ENCODE measurements at places on chromosomes 7 and 10. TPM values are rescaled to one million over a fixed set of nuclear protein-coding genes. Genes with fewer than 3 reads are reported as not detected.
A peak's percentile ranks its signal among the peaks of the same experiment; 100 is the strongest.

DNA sequence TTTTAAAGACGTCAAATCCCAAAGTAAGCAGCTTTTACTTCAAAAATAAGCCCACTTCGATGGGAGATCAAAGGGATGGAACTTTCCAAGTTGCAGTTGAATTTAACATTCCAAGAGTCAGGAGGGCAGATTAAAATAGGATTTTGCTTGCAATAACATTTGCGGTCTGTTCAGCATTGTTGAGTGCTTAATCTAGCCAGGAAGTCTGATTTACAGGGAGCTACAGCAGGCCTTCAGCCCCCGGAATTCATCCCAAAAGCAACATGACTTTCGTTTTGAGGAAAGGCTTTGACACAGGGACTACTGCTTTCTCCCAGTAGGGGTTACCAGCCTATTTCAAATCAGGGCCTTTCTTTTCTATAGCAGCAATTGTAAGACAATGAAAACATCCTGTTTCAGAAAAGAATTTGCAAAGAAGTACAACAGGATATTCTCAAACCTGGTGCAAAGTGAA is 279.6 kb upstream of the PITRM1 start:
- H3K36me3 ChIP-seq = no peaks in the 10 kb centered on the region
- H3K27me3 ChIP-seq = no peaks in the 10 kb centered on the region
- peak overlapping the region; percentile 66 for H3K27ac ChIP-seq

GRCh38 chr7:56091591-56091990 is 1.2 kb downstream of the PHKG1 start:
- no peaks in the 10 kb centered on the region for H3K27me3 ChIP-seq
- H3K36me3 ChIP-seq = no peaks in the 10 kb centered on the region
- peak; percentile 96 for DNase-seq
- H3K4me3 ChIP-seq = peak overlapping the region; percentile 58
- peaks cover 51% of the 10 kb centered on the region for H3K4me1 ChIP-seq

DNA sequence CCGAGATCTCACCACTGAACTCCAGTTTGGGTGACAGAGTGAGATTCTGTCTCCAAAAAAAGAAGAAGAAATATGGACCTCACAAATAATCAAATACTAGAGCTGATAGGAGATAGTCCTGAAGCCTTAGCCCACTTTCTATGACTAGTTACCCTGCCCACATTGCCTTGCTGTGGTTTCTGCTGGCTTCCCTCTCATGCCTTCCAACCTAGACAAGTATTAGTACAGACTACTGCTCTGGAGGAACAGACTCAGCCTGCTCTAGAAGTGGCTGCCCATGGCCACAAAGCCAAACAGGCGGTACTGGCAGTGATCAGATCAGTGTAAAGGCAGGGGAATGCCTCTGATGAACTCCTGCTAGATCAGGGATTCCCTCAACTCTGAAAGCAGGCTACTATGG is 89.7 kb upstream of the PRKAR2B start:
- DNase-seq = no peak
- H3K36me3 ChIP-seq = no peaks in the 10 kb centered on the region
- H3K27me3 ChIP-seq = no peaks in the 10 kb centered on the region
- no peak overlapping the region for H3K4me3 ChIP-seq
- H3K4me1 ChIP-seq = no peaks in the 10 kb centered on the region

DNA sequence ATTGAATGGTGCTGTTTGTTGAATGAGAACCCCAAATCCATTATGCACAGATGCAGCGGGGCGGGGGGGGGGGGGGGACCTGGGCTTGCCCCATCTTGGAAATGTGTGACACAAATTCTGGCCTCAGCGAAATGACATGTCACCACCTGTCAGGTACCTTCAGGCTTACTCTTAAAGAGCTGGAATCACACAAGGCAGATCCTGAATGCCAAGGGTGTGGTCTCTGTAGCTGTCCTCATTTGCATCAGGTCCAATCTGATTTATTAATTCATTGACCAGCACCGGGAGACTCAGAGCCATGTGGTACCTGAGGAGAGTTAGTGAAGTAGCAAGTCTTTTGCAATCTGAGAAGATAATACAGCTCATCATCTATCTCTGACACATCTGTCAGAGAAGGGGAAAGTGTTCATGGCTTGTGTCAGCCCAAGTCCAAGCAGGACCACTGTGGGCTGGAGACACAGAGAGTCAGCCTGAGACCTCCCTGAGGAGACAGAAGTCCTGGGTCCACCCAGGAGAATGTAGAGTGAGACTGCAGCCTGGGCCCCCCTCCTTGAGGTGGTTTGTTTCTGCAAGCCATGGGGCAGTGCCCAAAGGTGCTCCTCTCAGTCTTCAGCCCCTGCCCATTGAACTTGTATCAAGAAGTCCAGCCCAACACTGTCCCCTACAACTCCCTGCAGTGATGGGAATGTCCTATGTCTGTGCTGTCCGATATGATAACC is 46.7 kb downstream of the ADCYAP1R1 start:
- DNase-seq = no peak
- H3K4me3 ChIP-seq = no peak overlapping the region
- H3K27me3 ChIP-seq = no peaks in the 10 kb centered on the region
- no peaks in the 10 kb centered on the region for H3K36me3 ChIP-seq
- no peaks in the 10 kb centered on the region for H3K4me1 ChIP-seq

DNA sequence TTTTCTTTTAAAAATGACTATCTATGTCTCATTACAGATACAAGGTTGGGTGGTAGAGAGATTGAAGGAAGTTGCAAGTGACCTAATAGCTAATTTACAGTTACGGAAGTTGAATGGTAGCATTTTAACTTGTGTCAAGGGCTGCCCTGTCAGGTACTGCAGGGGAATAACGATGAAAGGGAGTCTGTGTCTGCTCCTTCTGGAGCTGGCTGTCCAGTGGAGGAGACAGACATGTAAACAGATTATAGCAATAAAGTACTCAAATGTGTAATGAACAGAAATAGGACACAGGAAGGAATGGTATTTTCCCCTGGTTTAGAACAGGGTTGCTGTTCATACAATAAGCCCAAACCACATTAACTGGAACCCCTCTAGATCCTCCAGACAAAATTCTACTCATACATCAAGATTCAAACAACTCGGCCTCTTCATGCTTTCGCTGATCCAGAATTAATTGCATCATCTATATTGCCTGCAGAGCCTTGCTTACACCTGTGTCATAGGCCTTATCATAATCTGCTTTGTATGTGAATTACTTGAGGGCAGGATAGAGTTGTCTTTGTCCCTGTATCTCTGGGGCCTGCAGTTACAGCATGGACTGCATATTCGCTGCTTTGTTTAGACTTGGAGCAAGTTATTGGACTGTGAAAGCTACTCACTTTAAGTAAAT is 42.8 kb downstream of the AUTS2 start:
- no peaks in the 10 kb centered on the region for H3K4me1 ChIP-seq
- H3K27me3 ChIP-seq = no peaks in the 10 kb centered on the region
- no peak overlapping the region for H3K4me3 ChIP-seq
- no peak for DNase-seq

- H3K4me1 ChIP-seq = no peaks in the 10 kb centered on the region
- no peaks in the 10 kb centered on the region for H3K36me3 ChIP-seq
- no peak overlapping the region for H3K27ac ChIP-seq
- DNase-seq = no peak
- H3K4me3 ChIP-seq = no peak overlapping the region
Measured at GRCh38 chr7:142434666-142435167, 176.9 kb upstream of the PRSS58 start.

GRCh38 chr7:7675686-7676085 is 35.1 kb downstream of the UMAD1 start:
- H3K27me3 ChIP-seq = no peaks in the 10 kb centered on the region
- H3K36me3 ChIP-seq = no peaks in the 10 kb centered on the region
- H3K4me1 ChIP-seq = peaks cover under 1% of the 10 kb centered on the region
- H3K27ac ChIP-seq = no peak overlapping the region
- H3K4me3 ChIP-seq = no peak overlapping the region
- DNase-seq = no peak

- H3K4me1 ChIP-seq = no peaks in the 10 kb centered on the region
- H3K36me3 ChIP-seq = no peaks in the 10 kb centered on the region
Measured at GRCh38 chr10:105398202-105398601, 757.1 kb downstream of the SORCS3 start.

DNA sequence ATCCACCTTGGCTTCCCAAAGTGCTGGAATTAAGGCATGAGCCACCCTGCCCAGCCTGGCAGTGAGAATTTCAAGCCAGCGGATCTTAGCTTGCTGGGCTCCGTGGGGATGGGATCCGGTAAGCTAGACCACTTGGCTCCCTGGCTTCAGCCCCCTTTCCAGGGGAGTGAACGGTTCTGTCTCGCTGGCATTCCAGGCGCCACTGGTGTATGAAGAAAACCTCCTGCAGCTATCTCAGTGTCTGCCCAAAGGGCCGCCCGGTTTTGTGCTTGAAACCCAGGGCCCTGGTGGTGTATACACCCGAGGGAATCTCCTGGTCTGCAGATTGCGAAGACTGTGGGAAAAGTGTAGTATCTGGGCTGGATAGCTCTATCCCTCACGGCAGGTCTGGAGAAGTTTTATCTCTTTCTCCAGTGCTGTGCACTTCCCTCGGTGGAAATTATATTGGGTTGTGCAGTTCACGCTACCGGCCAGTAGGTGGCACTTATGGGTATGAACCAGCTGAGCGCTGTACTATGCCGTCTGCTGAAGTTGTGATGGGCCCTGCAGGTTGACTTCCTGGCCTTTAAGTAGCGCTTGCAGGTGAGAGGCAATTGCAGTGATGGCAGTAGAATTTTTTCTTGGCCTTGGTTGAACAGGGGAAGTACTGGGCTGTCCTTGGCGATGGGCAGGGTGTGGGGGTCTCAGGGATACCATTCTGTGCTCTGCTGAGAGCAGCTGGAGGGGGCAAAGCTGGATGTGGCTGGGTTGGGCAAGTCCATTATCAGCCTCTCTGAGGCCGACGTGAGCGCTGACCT is 138.0 kb upstream of the MTPN start:
- H3K27ac ChIP-seq = no peak overlapping the region
- H3K4me3 ChIP-seq = no peak overlapping the region
- no peak for DNase-seq
- no peaks in the 10 kb centered on the region for H3K4me1 ChIP-seq
- H3K36me3 ChIP-seq = no peaks in the 10 kb centered on the region

- no peaks in the 10 kb centered on the region for H3K27me3 ChIP-seq
- no peaks in the 10 kb centered on the region for H3K4me1 ChIP-seq
- peaks cover 2% of the 10 kb centered on the region for H3K36me3 ChIP-seq
- no peak overlapping the region for H3K4me3 ChIP-seq
Measured at GRCh38 chr10:125802131-125802530, 20.9 kb downstream of the UROS start.

DNA sequence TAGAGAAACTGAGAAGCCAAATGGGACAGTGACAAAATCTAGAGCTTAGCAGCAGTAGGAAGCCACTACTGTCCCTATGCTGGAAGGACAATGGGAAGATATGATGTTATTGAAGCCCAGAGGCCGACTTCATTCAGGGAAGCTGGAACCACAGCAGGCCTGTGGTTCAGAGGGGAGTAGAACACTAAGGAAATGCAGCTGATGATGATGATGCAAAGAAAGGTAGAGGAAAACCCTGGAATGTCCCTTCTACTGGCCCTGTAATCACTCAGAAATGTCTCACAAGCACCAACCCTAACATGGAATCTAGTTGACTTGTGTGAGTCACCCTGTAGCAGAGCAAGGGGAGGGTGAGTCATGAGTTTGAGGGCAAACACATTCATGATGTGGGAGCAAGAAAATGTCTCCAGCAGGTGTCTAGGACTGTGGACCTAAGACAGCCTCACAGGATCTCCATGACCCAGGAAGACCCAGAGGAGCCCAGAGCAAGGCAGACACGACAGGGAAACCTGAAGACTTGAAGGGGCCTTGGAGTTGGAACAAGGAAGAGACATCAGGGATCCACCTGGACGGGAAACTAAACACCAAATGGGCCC is 37.0 kb upstream of the LRRC17 start:
- H3K27ac ChIP-seq = no peak overlapping the region
- H3K4me3 ChIP-seq = no peak overlapping the region
- H3K4me1 ChIP-seq = no peaks in the 10 kb centered on the region
- no peaks in the 10 kb centered on the region for H3K27me3 ChIP-seq
- H3K36me3 ChIP-seq = no peaks in the 10 kb centered on the region

DNA sequence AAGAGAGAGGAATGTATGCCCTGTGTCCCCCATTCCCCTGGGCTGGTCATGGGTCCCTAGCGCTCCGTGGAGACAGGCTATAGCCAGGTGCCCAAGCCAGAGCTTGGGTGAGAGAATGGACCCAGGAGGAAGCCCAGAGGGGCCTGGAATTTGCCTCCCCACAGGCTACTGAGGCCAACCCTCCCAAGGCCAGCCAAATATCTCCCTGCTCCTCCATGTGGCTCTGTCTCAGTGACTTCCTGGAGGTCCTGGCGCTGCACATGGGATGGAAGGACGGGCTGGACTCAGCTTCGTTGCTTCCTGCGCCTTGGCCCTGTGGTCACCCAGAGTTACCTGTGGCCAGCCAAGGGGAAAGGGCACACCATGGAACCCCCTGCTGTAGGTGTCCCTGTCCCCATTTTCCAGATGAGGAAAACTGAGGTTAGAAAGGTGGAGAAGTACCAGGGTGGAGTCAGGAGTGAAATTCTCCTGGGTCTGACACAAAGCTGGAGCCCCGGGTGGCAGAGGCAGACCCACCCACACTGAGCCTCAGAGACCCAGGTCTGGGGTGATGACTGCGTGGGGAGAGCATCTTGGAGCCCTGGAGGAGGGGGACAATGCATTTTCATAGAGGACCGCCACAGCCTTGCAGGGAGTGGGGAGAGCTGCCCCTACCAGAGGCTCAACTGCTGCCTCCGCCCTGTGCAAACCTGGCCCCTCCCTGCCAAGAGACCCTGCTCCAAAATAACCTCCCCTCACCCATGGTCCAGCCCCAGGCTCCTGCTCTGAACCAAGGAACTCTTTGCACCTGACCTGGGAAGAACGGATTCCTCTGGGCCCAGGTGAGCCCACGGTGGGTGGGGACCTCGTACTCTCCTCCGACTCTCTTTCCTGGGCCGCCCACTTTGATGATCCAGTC is 42.6 kb downstream of the TMEM270 start:
- no peaks in the 10 kb centered on the region for H3K27me3 ChIP-seq
- H3K4me1 ChIP-seq = no peaks in the 10 kb centered on the region
- H3K27ac ChIP-seq = no peak overlapping the region
- H3K4me3 ChIP-seq = no peak overlapping the region

- no peaks in the 10 kb centered on the region for H3K27me3 ChIP-seq
- H3K36me3 ChIP-seq = no peaks in the 10 kb centered on the region
- H3K27ac ChIP-seq = no peak overlapping the region
- no peaks in the 10 kb centered on the region for H3K4me1 ChIP-seq
Measured at GRCh38 chr7:126809188-126809587, 443.6 kb downstream of the GRM8 start.

Gene ENTPD7
- total RNA-seq = 1.1 TPM

Gene TAS2R3
- not detected for total RNA-seq

Gene PPP1R3C
- 6.6 TPM for total RNA-seq
